ENCODE measurements at places on chromosomes 13 and 19. TPM values are rescaled to one million over a fixed set of nuclear protein-coding genes. Genes with fewer than 3 reads are reported as not detected.

CAPN12 gene
- 3.6 TPM for total RNA-seq

PCDH20 gene
- total RNA-seq, result not detected

PDE4C gene
- total RNA-seq, result 0.14 TPM

NANOS2 gene
- total RNA-seq, result not detected

IFNL2 gene
- total RNA-seq, result not detected

ATP12A gene
- total RNA-seq, result 1.1 TPM

CAPS gene
- 3.3 TPM for total RNA-seq

FXYD3 gene
- total RNA-seq, result not detected

KISS1R gene
- 8.0 TPM for total RNA-seq

RFPL4AL1 gene
- total RNA-seq, result not detected

CGB5 gene
- not detected for total RNA-seq

SLC10A2 gene
- total RNA-seq, result not detected

RNF113B gene
- total RNA-seq, result not detected

DACT3 gene
- 6.1 TPM for total RNA-seq

USHBP1 gene
- not detected for total RNA-seq

LGALS4 gene
- total RNA-seq, result 1.6 TPM

ALOX5AP gene
- total RNA-seq, result 43.9 TPM

SLC25A41 gene
- 0.32 TPM for total RNA-seq

ANGPTL4 gene
- 7.4 TPM for total RNA-seq

UBE2L5 gene
- total RNA-seq, result not detected

PTGIR gene
- 214 TPM for total RNA-seq

MUC16 gene
- total RNA-seq, result not detected

ICAM5 gene
- 3.5 TPM for total RNA-seq

SIGLEC7 gene
- not detected for total RNA-seq

RASL11A gene
- total RNA-seq, result 1.7 TPM

SLAIN1 gene
- 35.9 TPM for total RNA-seq

SIGLEC5 gene
- not detected for total RNA-seq

LPAR2 gene
- 29.8 TPM for total RNA-seq

NCAN gene
- 0.23 TPM for total RNA-seq

CYP4F8 gene
- not detected for total RNA-seq

CYP4F12 gene
- total RNA-seq, result not detected

KIR3DL1 gene
- total RNA-seq, result not detected

CEACAM8 gene
- not detected for total RNA-seq

MATK gene
- 27.5 TPM for total RNA-seq

BORA gene
- 18.3 TPM for total RNA-seq

CLPTM1 gene
- 72.7 TPM for total RNA-seq

S1PR4 gene
- total RNA-seq, result 48.5 TPM

Measured in activated T-helper 2 cell treated with anti-CD3 and anti-CD28 coated beads, Interferon-gamma antibody, Interleukin-2, Interleukin-4, amounts not matched to agents 10 μg/mL and 5 μg/mL and 100 μg/mL, durations not matched to agents 14 hours and 24 hours and 36 hours (primary cell).